ENCODE measurements at places on chromosomes 13 and 19.

GRCh38 chr13:20714563-20715329 is 11.2 kb downstream of the IL17D start:
- DNase-seq, result no peak

GRCh38 chr19:33487901-33488800 is 33.4 kb downstream of the PEPD start:
- no peak for DNase-seq

DNA sequence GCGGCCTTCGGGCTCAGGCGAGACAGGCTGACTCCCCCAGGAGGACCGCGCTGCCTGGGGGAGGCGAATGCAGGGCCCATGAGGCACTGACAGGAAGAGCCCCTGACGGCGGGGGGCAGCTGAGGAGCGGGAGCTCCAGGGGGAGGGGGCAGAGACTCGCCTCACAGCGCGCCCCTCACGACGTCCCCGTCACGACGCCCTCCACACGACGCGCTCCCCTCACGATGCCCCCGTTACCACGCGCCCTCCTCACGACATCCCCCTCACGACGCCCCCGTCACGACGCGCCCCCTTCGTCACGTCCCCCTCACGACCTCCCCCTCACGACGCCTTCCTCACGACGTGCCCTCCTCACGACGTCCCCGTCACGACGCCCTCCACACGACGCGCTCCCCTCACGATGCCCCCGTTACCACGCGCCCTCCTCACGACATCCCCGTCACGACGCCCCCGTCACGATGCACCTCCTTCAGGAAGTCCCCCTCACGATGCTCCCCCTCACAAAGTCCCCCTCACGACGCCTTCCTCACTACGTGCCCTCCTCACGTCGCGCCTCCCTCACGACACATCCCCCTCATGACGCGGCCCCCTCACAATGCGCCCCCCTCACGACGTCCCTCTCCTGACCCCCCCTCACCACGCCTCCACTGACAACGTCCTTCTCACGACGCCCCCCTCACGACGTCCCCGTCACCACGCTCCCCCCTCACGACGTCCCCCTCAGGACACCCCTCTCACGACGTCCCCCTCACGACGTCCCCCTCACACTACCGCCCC is 99.6 kb downstream of the ING1 start:
- no peak for DNase-seq

- DNase-seq, result no peak
Measured at GRCh38 chr13:33051632-33052031, 35.4 kb downstream of the KL start.

DNA sequence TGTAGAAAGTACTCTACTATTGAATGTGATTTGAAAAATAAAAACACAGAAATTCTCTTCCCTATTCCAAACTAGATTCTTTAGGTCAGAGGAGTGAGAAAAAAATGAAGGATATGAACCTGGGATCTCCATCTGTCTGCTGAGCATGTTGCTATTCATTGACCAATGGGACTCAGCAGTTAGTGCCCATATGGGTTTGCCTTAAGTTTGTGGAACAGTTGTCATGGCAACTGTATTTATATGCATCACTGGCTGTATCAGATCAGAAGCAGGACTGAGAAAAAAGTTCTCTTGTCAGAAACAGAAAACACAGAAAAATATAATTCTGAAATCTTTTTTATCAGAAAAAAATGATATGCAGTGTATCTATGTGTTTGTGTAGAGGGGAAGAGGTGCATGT is 73.3 kb upstream of the ATXN8OS start:
- no peak for DNase-seq

DNA sequence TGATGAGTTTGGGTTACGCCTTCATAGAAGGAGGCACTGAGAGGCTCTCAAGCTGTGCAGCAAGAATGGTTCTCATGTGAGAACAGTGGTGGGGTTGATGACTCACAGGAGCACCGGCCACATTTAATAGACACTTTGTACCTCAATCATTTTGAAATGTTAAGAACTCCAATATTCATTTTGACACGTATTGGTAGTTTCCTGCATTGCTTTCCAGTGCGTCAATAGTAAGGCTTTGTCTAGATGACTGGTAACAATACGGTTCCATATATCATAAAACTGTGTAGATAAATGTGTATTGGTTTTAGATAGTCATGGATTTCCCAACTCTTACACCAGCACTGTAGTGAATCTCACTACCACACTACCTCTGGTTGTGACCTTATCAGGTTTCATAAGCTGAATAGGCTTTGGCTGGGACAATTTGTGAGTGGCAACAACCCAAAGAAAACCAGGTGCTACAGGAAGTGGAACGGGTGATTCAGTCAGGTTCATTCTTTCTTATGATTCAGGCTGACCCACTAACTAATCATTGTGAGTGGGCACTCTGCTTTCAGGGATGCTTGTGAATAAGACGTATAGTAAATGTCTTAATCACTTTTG is 362.6 kb downstream of the KLF5 start:
- DNase-seq, result no peak

DNA sequence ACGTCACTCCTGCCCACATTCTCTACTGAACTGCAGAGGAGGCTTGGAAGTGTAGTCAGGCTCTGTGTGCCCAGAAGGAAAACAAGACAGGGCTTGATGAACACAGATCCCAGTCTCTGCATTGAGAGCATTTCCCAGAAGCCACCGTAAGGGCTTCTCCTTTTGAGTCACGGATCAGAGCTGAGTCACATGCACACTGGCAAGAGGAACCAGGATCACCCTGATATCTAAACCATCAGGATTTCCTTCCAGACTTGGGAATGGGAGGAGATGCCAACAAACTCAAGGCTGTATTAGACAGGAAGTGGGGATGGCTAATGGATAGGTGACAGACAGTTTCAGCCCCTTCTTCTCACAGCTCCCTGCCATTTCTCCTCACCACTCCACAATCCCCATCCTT is 17.7 kb upstream of the FBXO17 start:
- no peak for DNase-seq

- DNase-seq, result peak; percentile 95
Measured at GRCh38 chr19:18279516-18280246, 1.7 kb downstream of the JUND start.

- no peak for DNase-seq
Measured at GRCh38 chr13:70959035-70959775, 851.0 kb upstream of the KLHL1 start.

- no peak for DNase-seq
Measured at GRCh38 chr13:53143757-53144339, 115.2 kb downstream of the OLFM4 start.

DNA sequence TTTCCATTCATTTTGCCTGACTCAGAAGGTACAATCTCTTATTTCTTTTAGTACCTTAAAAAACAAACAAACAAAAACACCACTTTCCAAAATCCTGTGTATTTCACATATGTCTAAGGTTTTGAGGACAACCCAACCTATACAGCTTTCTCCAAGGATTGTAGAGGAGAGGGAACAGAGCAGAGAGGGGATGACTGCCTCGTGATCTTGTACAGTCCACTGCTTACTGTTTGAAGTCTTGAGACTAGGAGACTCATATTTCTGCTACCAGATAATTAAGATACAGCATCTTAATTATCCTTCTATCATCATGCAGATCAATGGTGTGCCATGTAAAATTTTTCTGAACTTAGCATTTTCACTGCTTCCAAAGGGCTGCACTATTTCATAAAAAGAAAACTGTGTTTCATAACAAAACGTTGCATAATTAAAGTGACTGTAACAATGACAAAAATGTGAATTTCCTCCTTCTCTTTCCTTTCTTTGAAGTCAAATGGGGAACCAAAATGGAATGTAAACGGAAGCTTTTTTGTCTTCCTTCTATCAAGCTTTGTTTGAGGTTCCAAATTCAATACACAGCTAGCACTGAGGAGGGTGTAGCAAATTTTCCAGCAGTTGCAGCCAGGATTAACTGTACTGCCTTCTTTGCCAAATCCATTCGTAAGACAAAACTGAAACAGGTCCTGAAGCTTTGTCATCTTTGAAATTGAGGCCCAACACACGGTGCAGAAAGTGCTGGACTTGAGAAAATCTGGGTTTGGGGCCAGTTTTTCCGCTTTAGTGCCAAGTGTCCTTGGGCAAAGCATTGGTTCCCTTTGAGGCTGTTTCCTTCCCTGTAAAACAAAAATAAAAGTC is 34.9 kb upstream of the RCBTB2 start:
- DNase-seq, result peak; percentile 83

- peak; percentile 95 for DNase-seq
Measured at GRCh38 chr19:1177322-1178114, 3.5 kb upstream of the SBNO2 start.

DNA sequence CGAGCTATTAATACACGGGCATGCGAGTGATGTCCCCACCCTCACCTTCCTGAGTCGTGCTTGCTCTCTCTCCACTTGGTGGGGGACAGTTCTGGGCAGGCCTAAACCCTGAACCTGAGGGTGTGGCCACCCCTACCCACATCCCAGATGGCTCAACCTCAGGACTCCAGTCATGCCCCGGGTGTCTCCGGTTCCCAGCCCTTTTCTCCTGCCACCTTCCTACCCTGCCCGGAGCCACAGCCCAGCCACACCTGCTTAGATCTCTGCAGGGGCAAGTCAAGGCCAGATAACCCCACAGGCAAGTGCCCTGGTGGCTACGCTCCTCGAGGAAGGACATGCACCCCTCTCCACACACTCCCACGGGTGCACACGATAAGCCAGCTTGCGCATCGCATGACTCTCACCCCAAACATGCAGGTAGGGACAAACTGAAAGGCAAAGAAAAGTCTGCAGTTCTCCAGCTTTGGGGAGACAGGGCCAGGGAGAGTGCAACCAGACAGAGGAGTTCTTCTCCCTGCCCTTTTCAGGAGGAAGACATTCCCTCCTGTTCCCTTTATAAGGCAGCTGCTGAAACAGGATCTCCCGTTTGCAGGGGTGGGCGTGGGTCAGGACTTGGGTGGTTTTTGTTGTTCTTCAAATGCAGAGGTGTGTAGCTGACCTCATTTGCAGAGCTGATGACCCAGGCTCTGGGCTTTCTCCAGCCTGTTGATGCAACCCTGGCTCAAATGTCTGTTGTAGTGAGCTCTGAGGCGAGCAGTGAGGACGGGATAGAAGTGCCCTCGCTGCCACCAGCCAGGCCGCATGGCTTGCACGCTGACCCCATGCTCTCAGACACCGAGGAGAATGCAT is 88.6 kb downstream of the DPF1 start:
- DNase-seq, result no peak

Data from HL-60 (cell line).